ENCODE measurements at places on chromosomes 3 and 15.

GRCh38 chr3:133574260-133574881 lies 885 bp downstream of the CDV3 start:
- DNase-seq = peak; percentile 79

DNA sequence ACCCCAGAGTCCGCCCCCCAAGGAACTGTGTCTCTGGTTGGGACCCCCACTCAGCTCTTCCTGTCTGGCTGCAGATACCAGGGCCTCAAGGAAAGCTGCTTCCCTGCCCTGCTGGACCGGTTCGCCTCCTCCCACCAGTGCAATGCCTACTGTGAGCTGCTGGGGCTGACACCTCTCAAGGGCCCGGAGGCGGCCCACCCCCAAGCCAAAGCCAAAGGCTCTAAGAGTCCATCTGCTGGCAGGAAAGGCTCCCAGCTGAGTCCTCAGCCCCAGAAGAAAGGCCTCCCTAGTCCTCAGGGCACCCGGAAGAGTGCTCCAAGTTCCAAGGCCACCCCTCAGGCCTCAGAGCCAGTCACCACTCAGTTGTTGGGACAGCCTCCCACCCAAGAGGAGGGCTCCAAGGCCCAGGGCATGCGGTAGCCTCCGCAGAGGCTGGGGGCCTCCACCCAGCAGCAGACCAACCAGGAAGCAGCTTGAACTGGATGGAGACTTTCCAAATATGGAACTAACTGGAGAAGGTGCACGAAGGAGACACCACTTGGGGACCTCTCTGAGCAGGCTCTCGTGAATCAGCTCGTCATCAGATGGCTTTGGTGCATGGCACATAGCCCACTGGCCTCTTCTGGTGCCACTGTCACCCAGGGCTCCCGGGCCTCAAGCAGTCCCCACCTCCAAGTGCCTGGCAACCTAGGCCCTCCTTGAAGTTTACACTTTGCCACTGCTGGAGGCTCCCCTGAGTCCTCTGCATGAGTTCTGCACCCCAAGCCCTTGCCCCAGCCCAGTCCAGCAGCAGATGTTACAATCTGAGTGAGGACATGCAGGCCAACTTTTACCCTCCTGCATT lies 16.2 kb upstream of the SLC28A1 start:
- DNase-seq = no peak

- no peak for DNase-seq
These were observed 49.6 kb upstream of the DUT start for GRCh38 chr15:48281674-48282073.

GRCh38 chr15:93308026-93308690 lies 219.1 kb upstream of the RGMA start:
- no peak for DNase-seq

GRCh38 chr15:77018796-77019505 lies 24.0 kb downstream of the PSTPIP1 start:
- DNase-seq = no peak

DNA sequence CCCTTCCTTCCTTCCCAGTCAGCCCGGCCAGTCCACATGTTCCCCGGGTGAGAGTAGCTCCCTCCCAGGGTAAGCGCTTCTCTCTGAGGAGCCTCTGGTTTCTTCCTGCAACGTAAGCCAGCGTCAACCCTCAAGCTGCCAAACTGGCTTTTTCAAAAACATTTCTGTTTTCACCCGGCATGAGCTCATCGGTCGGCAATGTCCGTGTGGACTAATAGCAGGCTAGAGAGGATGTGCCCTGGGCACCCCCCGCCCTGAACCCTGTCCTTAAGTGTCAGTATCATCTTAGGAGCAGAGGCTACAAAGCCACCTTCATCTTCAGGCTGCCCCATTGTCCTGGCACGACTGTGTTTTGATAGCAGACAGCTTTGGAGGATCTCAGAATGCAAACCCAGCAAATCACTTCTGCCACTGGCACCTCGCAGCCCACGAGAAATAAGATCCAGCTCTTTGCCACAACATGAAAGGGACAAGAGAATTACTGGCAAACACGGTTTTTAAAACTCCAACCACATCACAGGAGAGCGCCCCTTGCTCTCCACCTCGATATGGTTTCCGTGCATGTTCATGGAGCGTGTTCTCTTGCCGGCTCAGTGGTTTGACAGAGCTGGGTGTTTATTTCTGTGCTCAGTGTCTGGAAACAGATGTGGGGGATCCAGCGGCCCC lies 9.9 kb downstream of the ALDH1A3 start:
- no peak for DNase-seq

DNA sequence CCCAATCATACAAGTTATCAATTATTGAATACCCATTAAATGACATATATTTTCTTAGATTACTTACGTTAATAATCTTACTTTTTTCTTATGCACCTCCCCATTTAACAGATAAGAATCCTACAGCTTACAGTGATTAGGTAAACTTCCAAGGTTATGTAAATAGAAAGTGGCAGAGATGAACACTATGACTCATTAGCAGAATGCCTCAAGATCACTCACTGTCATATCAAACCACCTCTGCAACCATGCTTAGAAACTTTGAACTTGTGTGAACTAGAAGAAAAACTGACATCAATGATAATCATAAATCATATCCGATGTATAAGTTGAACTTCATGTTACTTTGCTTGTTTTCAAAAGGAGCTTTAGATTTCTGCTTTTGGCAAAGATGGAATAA lies 911.6 kb upstream of the ARPP21 start:
- DNase-seq = no peak

GRCh38 chr3:138456961-138457862 lies 22.8 kb downstream of the ESYT3 start:
- no peak for DNase-seq

DNA sequence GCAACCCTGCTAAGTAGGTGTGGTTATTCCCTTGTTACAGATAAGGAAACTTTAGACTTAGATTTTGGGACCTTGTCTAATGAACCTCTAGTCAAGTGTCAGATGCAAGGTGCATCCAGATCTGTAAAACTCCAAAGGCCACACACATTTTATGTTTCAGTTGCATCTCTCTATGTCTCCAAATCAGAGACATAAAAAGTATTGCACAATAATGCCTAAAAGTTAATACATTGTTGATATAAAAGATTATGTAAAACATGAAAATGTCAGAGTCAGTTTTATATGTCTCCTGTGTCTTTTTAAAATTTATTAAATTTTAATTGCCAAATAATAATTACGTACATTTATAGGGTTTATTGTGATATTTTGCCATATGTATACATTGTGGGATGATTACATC lies 408.5 kb downstream of the NTRK3 start:
- DNase-seq = no peak

DNA sequence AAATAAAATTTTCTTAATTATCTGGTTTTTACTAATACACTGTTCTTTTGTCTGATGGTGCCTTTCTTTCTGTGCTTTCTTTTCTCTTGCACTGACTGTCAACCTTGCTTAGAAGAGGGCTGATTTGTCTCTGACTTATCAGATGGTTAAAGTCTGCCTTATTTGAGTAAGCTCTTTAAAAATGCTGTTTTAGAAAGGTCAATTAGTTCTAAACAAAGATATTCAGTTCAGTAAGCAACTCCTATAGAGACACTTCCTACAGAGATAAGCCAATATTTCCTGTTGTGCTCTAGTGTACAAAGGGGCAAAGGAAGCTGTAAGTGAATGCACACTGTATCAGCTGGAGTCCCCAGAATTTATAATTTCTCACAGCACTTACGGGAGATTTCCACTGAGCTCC lies 153.4 kb upstream of the TSPAN3 start:
- DNase-seq = no peak

DNA sequence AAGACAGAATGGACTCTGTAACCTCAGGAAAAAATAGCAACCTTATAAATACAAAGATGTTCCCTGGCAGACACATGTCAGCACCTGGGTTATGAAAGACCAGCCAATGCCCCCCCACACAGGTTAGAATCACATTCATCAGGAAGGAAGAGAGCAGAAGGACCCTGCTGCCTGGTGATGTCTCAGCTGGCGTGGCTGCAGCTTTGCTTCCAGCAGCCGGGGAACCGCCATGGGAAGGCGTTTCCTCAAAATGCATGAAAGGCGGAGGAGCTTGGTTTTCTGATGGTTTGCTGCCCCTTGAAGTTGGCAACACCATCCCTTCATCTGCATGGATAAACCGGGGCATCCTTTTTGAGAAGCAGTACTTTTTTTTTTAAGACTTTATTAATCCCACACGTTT lies 10.9 kb upstream of the NSMCE3 start:
- peak; percentile 40 for DNase-seq

GRCh38 chr3:52973806-52974205 lies 72.1 kb downstream of the SFMBT1 start:
- DNase-seq = no peak

DNA sequence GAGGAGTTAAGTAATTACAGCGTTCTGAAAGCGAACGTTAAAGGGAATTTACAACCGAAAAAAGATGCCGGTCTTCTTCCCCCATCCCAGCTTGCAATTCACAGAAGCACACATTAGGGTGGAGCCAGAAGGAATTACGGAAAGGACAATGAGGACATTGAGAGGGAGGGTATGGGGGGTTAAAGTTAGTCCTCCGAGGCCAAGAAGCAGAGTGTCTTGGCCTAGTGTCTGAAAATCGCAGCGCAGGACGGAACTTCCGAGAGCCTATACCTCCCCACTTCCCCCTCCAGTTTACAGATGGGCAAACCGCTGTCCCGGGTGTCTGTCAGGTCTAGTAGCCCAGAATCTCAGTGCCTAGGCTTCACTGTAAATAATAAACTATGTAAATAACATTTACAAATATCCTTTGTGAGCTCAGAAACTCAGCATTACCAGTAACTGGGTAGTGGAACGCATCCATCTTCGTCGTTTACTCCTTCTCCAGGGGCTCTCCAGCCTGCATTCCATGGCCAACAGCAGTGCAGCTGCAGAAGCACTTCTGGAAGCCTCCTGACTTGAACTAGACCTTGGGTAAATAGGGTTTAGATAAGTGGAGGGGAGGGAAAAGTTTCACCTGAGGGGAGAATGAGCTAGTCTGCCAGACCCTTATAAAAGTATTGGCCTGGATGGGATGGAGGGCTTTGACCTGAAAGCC lies 922 bp downstream of the ADPRH start:
- DNase-seq = no peak

DNA sequence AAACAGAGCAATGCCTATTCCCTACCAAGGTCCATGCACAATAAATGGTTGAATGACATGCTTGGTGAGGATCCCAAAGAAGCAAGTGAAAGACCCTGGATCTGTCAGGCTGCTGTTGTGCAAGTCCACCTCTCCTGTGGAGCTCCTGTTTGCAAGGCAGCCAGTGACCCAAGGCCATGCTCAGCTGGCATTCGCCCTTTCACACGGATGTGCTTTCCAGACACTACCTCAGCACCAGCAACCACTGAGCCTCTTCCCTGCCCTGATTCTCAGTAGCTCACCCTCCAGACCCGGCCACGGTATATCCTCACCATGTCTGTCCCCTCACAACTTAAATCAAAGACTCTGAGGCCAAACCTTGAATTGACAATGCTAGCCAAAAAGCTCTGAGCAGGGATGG lies 23.3 kb downstream of the WWTR1 start:
- no peak for DNase-seq

GRCh38 chr3:173066044-173067004 lies 74.7 kb downstream of the SPATA16 start:
- no peak for DNase-seq

DNA sequence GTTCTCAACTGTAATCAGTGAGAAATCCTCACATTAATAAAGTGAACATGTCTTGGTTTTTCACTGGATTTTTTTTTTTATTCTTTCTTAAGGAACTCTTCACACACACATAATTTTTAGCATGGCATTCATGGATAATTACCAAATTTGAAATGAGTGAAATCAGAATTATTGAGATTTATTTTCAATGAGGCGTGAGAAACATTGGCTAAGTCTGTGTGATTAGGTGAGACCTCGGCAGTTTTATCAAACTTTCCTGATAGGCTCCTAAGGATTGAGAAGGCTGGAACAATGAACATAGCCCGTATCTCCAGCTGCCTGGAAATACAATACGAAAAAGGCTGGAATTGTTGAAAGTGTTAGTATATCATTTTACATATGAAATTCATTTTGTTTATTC lies 35.5 kb downstream of the MDFIC2 start:
- DNase-seq = no peak

GRCh38 chr3:149936812-149937230 lies 33.9 kb downstream of the PFN2 start:
- DNase-seq = peak; percentile 57

- no peak for DNase-seq
These were observed 29.9 kb downstream of the MME start for GRCh38 chr3:155110022-155110421.

DNA sequence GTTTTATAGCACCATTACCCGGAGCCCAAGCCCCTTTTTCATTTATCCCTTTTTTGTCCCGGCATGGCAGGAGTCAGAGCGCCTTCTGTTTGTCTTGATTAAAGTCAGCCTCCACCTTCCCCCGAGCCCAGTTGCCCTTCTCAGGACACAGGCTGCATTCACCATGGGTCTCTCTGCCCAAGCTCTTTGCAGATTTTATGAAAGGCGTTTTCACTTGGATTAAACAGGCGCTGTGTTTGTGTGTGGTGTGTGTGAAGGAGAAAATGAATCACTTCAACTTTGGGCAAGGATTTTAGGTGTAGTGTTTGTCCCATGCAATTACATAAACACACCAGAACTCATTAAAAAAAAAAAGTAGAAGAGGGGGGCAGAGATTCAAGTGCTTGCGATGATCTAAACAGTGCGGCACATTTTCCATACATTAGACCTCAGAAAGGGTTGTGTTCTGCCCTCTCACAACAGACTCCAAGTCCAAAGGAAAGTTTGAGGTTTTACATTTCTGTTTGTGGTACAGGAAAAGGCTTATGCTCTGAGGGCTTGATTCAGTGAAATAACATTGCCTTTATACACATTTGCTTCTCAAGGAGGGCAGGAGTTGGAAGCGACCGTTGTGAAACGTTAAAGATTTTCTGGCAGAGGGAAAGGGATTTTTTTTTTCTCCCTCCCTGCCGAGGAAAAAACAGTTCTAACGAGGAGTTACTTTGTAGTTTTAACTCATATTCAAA lies 14.5 kb upstream of the IL16 start:
- DNase-seq = no peak

DNA sequence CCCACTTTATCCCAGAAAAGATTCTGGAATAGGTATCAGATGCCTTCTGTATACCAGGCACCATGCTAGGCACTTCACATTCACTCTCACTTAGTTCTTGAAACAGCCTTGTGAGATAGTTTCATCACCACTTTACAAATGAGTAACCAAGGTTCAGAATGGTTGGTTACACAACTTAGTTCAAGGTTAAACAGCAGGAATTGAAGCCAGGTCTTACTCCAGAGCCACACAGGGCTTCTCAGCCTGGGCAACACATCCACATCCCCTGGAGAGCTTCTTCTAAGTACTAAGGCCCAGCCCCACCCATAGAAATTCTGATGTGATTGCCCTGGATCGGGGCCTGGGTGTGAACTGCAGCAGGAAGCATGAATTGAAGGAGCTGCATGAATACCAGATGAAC lies 18.6 kb downstream of the WHAMM start:
- DNase-seq = no peak
